ENCODE measurements at places on chromosomes 13 and 19.
A peak's percentile ranks its signal among the peaks of the same experiment; 100 is the strongest.

GRCh38 chr13:46178143-46178542 is 3.8 kb downstream of the LCP1 start:
- no peak for DNase-seq

GRCh38 chr13:20053891-20054290 is 95.4 kb downstream of the ZMYM2 start:
- DNase-seq, result no peak

GRCh38 chr19:29804493-29804892 is 7.3 kb upstream of the CCNE1 start:
- no peak for DNase-seq

- no peak for DNase-seq
These were observed 439.5 kb downstream of the FGF9 start for GRCh38 chr13:22110368-22110767.

DNA sequence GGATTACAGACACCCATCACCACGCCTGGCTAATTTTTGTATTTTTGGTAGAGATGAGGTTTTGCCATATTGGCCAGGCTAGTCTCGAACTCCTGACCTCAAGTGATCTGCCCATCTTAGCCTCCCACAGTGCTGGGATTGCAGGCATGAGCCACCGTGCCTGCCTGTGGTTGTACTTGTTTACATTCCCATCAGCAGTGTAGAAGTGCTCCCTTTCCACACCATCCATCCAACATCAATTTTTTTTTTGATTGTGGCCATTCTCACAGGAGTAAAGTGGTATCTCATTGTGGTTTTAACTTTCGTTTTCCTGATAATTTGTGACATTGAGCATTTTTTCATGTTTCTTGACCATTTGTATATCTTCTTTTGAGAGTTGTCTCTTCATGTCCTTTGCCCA is 1019.4 kb upstream of the SLC10A2 start:
- DNase-seq, result no peak

GRCh38 chr13:19089315-19089714 is 92.3 kb downstream of the TUBA3C start:
- no peak for DNase-seq

GRCh38 chr13:84393981-84394625 is 511.8 kb upstream of the SLITRK1 start:
- DNase-seq, result no peak

- DNase-seq, result no peak
These were observed 77.9 kb upstream of the UQCRFS1 start for GRCh38 chr19:29290853-29291252.

DNA sequence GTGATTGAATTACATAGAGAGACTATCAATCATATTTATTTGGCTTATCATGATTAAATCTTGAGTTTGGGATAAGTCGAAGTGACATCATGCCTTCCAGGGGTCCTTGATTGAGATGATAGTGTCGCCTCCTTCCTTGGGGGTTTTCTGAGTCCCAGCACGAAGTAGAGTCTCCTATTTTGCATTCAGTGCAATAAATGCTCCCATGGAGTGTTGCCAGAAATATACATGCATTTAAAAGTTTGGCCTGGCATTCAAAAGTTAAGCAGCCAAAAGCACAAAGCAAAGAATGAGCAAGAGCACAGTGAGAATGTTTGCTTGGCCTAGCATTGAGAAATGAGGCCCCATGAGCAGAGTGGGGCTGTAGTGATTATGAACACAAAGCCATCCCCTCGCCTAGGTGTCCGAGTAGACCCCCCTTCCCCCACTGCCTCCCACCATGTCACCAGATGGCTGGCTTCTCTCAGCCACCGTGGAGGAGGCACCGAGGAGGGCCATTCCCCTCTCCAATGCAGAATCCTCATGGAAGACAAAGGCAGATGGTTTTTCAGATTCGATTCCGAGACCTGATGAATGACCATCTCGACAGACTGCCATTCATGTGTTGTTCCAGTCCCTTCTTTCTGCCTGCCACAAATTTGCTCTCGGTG is 58.8 kb upstream of the UBL3 start:
- no peak for DNase-seq

DNA sequence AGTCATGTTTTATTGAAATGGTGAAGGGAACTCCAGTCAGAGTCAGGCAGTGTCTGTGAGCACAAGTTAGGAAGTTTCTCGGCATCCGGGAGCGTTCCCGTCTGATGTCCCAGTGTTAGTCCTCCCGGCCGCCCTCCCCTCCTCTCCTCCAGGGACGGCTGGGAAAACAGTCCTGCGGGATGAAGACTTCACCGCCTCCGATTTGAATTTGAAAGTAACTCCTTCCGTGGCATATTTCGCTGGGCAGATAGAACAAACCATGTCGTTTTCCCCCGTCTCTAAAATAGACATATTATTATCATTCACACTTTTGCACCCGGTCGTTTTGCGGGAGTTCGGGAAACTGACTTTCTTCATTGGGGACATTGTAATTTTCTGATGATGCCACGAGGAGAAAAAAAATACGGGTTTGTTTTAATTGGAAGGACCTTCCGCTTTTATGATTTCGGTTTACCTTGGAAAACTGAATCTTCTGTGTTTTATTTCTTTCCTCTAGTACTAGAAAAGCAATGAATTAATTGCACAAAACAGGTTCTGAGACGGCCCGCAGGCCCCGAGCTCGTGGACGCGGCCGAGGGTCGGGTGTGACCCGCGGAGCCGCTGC is 76.6 kb downstream of the ZIC5 start:
- DNase-seq, result no peak

- no peak for DNase-seq
These were observed 12.2 kb upstream of the ZNF304 start for GRCh38 chr19:57338877-57339276.

- DNase-seq, result no peak
These were observed 3.1 kb downstream of the SPC24 start for GRCh38 chr19:11152318-11153062.

- DNase-seq, result no peak
These were observed 1049.0 kb downstream of the OLFM4 start for GRCh38 chr13:54077569-54077968.

DNA sequence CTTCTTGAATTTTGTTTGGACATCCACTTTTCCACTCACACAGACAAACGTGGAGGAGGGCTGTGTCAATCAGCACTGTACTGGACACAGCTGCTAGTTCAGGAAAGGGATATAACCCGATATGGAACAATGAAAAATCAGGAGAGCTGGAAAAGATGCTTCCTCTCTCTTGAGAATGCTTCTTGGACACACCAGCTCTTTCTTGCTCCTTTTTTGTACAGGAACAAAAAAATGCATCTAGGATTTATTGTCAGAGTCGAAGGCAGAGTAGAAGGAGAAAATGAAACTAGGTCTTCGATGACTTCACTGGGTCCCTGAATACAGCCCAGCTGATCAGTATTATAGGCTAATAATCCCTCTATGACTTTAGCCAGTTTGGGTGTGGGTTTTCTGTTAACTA is 62.2 kb downstream of the PEG3 start:
- no peak for DNase-seq

DNA sequence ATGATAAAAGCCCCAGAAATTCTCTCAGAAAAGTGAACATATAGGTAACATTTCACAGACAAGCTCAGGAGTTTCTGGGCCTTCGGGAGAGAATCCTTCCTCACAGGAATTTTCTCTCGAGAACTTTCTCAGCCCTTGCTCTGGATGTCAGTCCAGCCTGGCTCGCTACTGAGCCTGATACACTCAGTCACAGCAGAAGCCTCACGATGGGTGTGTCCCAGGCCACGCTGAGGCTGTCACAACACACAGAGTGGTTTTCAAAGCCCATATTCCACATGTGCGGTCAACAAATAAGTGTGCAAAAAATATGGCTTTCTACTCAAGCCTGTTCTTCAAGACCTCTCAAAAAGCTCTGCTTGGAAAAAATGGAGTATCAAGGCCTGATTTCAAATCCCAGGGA is 31.5 kb upstream of the MEDAG start:
- no peak for DNase-seq

DNA sequence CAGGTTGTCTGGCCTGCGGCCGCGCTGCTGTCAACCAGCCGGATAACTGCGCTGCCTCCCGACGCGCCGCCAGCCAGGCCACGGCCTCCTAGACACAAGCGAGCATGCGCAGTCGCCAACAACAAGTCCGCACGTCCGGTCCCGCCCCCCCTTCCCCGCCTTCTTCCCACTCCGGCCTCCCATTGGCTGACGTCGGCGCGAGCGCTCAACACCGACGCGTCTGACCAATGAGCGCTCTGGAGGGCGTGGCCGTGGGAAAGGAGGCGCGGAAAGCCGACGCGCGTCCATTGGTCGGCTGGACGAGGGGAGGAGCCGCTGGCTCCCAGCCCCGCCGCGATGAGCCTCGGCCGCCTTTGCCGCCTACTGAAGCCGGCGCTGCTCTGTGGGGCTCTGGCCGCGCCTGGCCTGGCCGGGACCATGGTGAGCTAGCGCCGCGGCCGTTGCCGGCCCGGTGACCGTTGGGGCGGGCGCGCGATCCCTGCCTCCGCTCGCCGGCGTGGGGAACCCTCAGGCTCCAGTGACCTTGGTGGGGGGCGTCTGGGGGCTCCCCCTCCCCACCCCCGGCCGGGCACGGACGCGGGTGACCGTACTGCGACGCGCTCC is at the start of gene GPX4:
TSS of gene GPX4 (plus strand) at position 287 of the 603 bp plus-strand sequence. CDS start at position 337, 50 bp downstream.
- peak; percentile 96 for DNase-seq

DNA sequence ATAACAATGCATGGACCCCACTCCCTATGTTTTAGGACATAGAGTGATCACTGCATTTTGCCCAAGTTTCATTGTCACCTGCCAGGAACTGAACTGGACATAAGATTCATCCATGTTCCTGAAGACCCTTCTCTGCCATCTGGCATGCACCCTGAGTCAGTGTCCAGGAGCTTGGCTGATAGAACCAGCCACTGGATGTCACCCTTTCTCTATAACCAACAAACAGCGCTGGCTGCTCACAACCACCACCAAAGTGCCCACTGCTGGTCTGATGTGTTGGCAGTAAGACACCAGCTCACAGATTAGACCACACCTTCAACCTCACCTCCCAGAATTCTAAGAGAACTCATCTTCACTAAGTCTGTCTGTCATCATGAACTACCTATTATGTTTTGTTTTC is 333.4 kb downstream of the ITGBL1 start:
- no peak for DNase-seq

- no peak for DNase-seq
These were observed 1163.0 kb downstream of the DIAPH3 start for GRCh38 chr13:59000770-59001169.

GRCh38 chr19:47675271-47675670 is 38.0 kb upstream of the EHD2 start:
- no peak for DNase-seq

- no peak for DNase-seq
These were observed 1597.6 kb upstream of the MIR17HG start for GRCh38 chr13:89749888-89750287.

DNA sequence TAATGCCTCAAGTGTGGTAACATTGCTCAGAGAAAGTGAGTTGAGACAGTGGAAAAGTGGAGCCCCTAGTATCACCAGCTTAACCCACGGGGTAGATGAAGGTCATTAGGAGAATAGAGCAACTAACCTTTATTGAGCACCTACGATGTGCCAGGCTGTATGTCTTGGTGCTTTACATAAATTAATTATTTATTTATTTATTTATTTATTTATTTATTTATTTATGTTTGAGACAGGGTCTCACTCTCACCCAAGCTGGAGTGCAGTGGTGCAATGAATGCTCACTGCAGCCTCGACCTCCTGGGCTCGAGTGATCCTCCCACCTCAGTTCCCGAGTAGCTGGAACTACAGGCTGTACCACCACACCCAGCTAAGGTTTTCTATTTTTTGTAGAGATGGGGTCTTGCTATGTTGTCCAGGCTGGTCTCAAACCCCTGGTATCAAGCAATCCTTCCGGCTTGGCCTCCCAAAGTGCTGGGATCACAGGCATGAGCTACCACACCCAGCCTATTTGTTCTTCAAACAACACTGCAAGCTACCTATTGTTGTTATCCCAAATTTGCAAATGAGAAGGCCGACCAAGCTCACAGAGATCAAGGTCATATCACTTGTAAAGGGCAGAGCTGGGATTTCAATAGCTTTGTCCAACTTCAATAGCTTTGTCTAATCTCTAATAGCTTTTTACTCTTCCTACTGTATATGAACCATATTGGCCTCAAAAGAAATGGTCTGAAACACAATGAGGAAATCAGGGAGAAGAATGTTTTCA is 79.4 kb downstream of the TM9SF2 start:
- DNase-seq, result no peak

DNA sequence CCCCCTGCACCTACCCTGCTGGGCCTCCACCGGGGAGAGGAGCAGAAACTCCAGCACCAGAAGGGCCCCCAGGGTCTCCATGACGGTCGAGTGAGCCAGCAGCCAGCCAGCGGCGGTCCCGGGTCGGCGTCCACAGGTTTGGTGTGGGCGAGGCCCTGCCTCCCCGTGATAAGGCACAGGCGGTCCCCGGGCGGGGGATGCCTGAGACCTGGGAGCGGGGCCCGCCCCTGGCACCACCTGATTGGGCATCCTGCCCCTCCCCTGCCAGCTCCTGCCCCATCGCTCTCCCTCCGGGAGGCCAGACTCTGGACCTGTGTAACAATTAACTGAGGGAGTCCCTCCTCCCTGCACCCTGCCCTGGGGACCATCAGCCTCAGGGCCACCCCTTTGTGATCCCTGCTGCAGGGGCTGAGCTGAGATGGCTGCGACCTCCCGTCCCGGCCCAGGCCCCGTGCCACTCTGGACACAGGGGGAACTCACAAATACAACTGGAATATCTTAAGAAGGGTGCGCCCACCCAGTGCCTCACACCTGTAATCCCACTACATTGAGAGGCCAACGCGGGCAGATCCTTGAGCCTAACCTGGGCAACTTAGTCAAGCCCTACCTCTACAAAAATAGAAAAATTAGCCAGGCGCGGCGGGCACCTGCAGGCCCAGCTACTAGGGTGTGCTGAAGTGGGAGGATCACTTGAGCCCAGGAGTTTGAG is at the start of gene SMIM24:
TSS of gene SMIM24 (minus strand) at position 143 of the 709 bp plus-strand sequence. CDS start at position 81, 62 bp downstream.
- DNase-seq, result no peak

DNA sequence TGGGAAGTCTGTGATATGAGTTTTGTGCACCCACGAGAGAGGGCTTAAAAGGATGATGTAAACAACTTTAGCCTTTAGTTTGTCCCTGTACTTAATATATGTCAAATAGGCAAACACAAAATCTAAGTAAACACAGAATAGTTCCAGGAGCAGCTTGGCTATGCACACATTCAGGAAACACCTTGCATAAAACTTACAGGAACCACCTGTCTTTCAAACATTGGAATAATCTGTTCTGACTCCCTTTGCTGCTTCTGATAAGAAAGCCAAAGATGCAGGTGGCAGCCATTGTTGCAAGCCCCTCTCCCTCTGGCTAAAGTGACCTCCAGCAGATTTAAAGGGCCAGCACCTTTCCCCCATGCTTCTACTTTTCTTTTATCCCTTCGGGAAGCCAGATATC is 4.7 kb downstream of the EEF1AKMT1 start:
- no peak for DNase-seq

DNA sequence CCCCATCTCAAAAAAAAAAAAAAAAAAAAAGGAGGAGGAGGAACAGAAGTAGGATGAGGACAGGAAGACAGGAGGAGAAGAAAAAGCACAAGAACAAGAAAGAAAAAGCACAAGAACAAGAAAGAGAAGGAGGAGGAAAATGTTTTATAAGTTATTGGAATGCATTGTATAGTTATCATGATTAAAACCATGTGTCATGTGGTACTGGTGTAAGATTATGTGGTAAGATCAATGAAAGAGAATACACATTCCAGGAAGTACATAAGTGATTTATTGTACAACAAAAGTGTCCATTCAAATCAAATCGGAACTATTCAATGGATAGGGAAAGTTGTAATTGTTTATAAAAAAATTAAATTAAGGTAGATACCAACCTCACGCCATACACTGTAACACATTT is 167.7 kb downstream of the MZT1 start:
- DNase-seq, result no peak

GRCh38 chr19:35509861-35510625 is 3.4 kb downstream of the DMKN start:
- peak; percentile 58 for DNase-seq
